Activated T-helper 1 cell treated with anti-CD3 and anti-CD28 coated beads, Interleukin-12 subunit alpha, Interleukin-12 subunit beta, Interleukin-2, Interleukin-4 antibody, amounts not matched to agents 30 ng/mL and 10 ng/mL and 1 ng/mL, durations not matched to agents 14 hours and 24 hours and 36 hours (primary cell): ENCODE measurements at places on chromosomes 11 and 22. TPM values are rescaled to one million over a fixed set of nuclear protein-coding genes. Genes with fewer than 3 reads are reported as not detected.

DNA sequence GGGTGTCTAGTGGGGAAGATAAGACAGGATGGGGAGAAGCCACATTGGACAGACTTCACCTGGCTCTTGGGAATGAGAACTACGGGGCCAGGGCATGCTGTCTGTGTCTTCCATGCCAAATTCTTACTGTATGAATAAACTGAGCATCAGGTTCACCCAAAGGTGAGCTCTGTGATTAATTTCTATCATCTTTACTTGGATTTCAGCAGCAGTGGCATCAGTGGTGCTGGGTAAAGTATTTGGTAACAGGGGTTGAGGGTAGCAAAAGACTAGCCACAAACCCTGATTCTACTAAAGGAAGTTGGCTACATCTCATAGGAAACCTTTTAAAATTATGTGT, 38.8 kb downstream of the IRAG1 start:
- no peak for DNase-seq

- no peak for DNase-seq
Observed at GRCh38 chr11:72391638-72392423, 42.5 kb downstream of the CLPB start.

The LRRC32 gene
- 5.5 and 5.7 TPM in 2 replicates for total RNA-seq

GRCh38 chr22:35483730-35484129, 56.9 kb upstream of the RASD2 start:
- no peak for DNase-seq

GRCh38 chr11:6545917-6546605, 49.0 kb downstream of the DNHD1 start:
- DNase-seq, result no peak

DNA sequence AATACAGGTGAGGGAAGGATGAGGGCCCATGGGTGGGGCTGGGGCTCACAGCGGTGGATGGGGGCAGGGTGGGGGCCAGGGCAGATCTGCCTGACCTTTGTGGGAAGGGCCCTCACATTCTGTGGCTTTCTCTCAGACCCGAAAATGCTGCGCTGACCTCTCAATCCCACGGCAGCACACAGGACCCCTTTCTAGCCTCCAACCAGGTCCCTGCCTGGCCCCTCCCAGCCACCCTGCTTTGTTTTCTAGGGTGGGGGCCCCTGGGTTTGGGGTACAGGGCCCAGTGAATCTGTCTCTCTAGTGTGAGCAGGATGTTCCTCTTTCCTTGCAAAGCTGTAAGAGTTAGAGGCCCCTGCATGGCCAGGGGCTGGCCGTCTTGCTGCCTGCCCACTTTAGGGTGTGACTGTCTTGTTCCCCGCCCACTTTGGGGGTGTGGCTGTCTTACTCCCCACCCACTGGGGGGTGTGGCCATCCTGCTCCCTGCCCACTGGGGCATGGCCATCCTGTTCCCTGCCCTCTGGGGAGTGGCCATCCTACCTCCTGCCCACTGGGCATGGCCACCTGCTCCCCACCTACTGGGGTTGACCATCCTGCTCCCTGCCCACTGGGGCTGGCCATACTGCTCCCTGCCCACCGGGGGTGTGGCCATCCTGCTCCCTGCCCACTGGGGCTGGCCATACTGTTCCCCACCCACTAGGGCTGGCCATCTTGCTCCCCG, 11.5 kb downstream of the PARVG start:
- DNase-seq, result peak; percentile 29

DNA sequence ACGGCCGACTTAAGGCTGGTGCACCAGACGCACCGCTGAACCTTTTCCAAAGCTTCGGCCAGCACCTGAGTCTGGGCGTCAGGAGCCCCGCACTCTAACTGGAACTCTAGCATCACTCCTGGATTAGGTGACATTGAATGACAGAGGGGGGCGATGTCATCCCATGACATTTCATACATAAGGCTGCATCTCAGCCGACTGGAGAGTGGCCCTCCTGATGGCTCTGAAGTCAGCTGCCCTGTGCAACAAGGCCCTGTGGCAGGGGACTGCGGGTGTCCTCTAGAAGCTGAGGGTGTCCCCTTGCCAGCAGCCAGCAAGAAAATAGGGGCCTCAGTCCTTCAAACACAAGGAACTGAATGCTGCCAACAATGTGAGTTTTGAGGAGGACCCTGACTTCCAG, 10.1 kb upstream of the FADS3 start:
- DNase-seq, result no peak

The GLB1L3 gene
- 14.6 and 16.1 TPM in 2 replicates for total RNA-seq
